ENCODE measurements at places on chromosomes 5 and 9.

- DNase-seq, result no peak
These were observed 73.9 kb upstream of the TBC1D9B start for GRCh38 chr5:179981636-179982035.

DNA sequence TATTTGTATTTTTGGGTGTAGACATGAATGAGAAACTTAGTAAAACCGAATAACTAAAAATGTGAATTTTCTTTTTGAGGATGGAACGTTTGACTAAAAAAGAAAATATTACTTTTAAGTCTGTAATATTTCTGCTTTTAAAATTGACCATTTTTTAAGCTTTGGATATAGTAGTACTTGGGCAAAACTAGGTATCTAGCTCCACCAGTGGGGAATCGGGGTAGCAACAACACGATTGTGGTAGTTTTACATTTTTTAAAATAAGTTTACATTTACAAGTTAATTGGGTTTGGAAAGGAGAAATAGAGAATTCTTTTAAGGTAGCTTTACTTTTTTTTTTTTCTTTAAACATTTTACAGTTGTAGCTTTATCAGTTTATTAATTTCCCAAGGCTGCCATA is 154.4 kb downstream of the MAN2A1 start:
- no peak for DNase-seq

GRCh38 chr9:17775656-17776055 is 196.8 kb downstream of the SH3GL2 start:
- DNase-seq, result no peak

DNA sequence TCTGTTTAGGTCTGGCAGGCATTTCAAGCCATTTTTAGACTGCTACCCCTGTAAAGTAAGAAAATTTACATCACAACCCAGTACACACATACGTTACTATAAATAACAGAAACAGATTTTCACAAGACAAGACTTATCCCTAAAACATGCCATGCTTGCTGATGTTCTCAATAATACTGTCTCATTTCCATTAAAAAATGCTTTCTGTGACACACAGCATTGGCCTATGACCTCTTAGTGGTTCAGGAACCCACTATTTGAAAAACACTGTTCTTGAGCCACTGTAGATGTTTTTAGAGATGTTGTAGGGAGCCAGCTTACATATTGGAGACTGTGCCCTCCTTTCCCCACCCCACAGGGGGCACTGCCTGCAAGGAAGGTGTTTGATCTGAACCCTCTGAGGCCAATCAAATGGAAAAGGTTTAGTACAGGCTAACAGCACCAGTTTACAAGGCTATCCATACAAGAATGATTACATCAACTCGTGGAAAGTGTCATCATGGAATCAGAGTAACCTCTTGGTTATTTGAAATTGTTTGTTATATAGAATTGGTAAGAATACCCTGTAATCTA is 30.8 kb downstream of the ZSWIM6 start:
- DNase-seq, result no peak

Measured in activated T-helper 1 cell treated with anti-CD3 and anti-CD28 coated beads, Interleukin-2, amount 50 U/mL, for 16 hours (primary cell).